Hematopoietic multipotent progenitor cell treated with erythropoietin and hydrocortisone succinate and interleukin-3 and kit ligand, for 8 days (in vitro differentiated cells): ENCODE measurements at places on chromosomes 2 and 18.

DNA sequence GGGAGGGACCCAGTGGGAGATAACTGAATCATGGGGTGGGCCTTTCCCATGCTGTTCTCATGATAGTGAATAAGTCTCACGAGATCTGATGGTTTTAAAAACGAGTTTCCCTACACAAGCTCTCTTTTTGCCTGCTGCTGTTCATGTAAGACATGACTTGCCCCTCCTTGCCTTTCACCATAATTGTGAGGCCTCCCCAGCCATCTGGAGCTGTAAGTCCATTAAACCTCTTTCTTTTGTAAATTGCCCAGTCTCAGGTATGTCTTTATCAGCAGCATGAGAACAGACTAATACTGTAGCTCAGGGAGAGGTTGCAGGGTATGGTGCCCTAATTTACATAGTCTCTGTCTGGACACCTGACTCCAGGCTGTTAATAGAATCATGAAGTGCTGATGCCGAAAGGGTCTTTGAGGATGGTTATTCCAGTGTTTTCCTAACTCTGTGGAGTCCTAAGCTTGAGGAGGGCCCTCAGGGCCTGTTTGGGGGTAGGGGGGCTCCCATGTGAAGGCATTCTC, 343.2 kb downstream of the ALK start:
- no peak for DNase-seq

GRCh38 chr2:122063716-122064115, 308.3 kb downstream of the TSN start:
- no peak for DNase-seq

GRCh38 chr2:233223059-233223894, 28.2 kb upstream of the ATG16L1 start:
- DNase-seq: no peak

DNA sequence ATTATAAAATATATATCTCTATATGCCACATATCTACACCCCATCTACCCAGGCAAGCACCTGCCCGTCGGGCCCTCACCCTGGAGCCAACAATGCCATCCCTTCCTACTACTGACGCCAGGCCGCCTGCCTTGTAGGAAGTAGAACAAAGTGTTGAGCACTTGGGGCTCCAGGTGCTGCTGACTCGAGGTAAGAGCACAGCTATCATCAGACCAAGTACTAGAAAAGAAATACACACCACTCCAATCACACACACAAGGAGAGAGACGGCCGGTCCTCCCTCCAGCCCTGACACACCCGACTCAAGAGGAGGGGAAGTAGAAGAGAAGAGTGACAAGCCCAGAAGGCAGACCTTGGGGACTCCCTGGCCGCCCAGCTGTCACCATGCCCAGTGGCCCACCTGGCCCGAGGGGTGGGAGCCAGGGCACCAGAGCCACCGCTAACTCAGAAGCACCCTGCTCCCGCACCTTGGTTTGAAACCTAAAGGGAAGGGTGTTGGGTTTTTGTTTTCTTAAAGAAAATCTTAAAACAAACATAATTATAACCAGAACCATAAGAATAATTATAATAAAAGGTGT, 64.0 kb upstream of the POMC start:
- DNase-seq: no peak

DNA sequence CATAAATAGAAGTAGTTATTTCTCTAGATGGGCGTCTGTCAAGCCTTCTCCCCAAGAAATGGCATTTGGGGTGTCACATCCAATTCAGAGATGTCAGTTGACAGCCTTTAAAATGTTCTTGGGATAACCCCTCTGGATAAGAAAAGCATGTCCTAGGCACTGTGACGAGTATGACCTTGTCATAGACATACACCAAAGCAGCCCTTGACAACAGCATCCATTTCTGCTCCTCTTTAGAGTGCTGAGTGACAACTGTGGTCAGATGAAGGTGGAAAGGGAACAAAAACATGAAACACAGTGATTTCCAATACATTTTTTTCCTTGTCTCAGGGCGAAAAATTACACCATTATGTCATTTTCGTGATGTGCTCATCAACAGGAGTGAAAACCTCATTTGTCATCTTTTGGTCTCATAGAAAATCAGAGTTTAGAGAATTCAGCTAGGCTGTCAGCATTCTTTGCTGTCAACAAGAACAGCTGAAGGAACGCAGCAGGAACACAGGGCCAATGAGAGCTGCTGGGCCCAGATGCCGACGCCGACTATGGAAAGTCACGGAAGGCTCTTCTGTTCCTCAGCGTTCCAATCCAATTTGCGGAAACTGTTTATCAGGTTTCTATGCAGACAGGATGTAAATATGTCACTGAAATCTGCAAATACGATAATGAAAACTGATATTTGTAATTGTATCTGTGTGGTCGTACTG, 193.2 kb downstream of the ICOS start:
- no peak for DNase-seq
